ENCODE measurements at places on chromosomes 7 and 10.
A peak's percentile ranks its signal among the peaks of the same experiment; 100 is the strongest.

GRCh38 chr7:1762238-1762945 is 92.3 kb downstream of the ELFN1 start:
- no peak for DNase-seq

GRCh38 chr10:4670737-4671136 is 155.3 kb upstream of the AKR1E2 start:
- no peak for DNase-seq

GRCh38 chr10:28558186-28558585 is 25.3 kb downstream of the WAC start:
- no peak for DNase-seq

DNA sequence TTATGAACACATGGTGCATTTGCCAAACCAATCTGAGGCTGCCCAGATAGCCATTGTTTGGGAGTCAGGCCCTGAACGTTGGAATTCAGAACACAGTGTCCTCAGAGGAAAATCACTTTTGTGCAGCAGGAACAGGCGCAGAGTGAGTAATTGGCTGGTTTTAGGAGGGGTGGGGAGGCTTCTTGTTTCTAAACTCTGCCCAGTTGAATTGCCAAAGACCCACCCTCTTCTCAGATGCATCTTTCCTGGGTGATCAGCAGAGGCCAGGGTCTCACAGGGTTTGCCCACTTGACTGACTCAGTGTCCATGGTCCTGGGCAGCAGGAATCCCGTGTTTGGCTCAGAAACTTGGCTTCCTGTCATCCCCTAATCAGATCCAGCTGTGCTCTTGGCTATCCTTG is 24.3 kb downstream of the PRLHR start:
- DNase-seq = no peak

DNA sequence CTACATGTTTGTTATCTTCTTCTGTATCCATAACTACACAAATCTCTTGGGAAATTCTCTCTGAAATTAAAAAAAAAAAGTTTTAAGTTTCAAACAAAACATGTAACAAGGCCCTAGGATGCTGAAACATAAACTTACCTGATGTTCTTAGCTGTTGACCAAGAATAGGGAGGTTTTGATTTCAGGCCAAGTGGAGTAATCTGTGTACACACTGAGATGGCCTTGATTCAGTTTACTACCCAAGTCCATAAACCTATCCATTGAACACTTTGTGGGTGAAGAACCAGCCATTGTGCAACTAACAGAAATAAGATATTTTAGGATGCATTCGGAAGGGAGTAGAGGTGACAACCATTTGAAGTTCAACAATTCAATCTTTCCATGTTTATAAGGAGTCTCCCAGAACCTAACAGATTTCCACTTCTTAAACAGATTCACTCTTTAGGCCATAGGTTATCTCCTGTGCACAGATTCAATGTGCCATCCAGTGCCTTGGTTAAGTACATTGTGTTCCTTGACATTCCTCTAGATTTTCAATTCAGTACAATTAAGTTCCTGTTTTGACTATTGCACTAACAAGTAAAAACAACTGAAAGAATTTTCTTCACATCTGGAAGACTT is 143.1 kb downstream of the CRPPA start:
- no peak for DNase-seq

- no peak for DNase-seq
Measured at GRCh38 chr7:116142850-116143249, 67.5 kb upstream of the TES start.

DNA sequence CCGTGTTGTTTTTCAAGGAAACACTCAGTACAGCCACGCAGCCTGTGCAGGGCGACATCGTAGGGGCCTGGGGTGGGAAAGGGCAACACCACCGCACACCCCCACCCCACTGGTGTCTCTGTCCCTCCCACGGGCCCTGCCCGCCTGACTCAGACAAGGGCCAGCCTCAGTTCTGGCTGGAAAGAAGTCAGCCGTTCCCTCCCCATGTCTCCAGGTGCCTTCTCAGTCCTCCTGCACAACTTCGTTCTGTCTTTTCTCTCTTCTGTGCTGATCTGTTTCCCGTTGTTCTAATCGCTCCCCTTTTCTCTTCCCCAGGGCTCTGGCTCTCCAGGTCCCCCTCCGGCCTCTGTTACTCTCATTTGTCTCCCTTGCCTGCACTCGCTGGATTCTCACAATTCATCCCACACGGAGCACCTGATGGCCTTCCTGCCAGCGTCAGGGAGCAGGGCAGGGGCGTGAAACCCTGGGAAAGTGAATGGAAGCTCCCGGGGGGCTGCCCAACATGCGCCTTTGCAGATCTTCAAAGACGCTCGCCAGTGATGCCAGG is 97.7 kb downstream of the WDR37 start:
- DNase-seq = no peak

- no peak for DNase-seq
Measured at GRCh38 chr7:148060724-148061123, 529.8 kb upstream of the C7orf33 start.

DNA sequence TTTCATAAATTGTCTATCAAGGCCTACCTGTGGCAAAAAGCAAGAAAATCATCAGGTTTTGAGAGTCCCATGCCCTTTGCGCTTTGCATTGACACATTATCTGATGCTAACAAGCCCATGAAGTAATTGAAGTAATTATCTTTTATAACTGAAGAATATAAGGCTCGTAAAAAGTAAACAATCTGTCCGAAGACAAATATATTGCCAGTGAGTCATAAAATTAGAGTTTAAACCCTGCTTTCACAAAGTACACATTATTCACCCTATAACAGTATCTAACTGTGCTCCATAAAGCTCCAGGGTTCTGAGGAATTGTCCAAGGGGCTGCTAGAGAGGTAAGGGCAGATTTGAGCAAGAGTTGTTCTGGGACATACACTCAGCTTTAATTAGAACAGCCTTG is 102.3 kb upstream of the PPP1R3A start:
- no peak for DNase-seq

GRCh38 chr7:116837586-116837985 is 24.8 kb upstream of the CAPZA2 start:
- DNase-seq = no peak

DNA sequence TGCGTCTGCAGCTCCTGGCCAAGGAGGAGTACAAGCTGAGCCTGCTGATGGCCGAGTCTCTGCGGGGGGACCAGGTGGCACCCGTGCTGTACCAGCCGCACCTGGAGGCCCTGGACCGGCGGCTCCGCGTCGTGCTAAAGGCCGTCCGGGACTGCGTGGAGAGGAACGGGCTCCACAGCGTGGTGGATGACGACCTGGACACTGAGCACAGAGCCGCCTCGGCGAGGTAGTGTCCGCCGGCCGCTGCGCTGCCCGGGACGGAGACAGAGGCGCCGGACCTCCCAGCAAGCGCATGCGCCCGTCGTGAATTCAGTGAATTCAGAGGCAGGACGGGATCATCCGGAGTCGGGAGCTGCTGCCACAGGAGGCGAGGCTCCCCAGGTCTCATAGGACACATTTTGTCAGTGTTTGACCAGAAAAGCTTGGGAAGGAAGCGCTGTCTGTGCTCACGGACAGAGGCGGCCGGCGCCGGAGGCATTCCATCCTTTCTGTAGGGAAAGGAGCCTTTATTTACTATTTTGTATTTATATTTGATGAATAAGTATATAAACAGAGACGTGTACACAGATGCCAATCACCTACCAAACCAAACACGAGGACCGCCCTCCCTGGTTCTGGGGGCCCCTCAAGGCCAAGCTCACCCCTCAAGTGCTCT is 30.1 kb upstream of the FOXL3 start:
- no peak for DNase-seq

- no peak for DNase-seq
Measured at GRCh38 chr7:75993689-75994387, 557 bp downstream of the TMEM120A start.

- no peak for DNase-seq
Measured at GRCh38 chr10:34628174-34628796, 186.8 kb downstream of the PARD3 start.

- no peak for DNase-seq
Measured at GRCh38 chr10:107118866-107119265, 45.6 kb downstream of the SORCS1 start.

DNA sequence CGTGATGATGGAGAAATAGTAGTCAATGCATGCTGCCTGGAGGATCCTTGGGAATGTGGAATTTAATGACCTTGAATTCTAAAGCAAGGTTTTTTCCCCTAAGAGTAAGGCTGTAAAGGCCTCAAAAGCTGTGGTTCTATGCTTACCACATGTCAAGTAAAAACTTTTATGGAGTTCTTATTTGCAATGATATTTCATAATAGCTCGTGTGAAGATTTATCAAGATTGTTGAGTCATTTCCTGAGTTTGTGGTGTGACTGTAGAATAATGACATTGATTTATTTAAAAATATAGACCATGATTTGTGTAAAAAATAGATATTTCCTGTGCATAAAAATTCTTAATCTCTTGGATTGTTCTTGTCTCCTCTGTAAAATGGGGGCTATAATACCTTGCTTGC is 67.5 kb upstream of the SORCS1 start:
- no peak for DNase-seq

DNA sequence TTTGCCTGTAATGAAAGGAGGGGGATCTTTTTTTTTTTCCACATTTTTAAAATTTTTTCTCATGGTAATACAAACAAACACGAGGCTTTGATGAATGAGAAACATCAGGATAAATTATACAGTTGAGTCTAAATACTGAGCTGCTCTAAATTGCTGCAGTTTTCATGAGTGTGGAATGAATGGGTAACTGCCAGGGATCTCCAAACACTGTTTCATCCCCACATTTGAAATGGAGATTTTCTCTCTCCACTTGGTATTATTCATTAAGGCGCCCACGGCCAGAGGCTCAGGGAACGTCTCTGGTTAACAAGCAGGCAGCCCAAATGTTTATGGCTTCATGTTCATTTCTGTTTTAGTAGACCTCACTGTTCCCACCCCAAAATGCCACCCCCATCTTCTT is 717.1 kb downstream of the GRID1 start:
- no peak for DNase-seq

DNA sequence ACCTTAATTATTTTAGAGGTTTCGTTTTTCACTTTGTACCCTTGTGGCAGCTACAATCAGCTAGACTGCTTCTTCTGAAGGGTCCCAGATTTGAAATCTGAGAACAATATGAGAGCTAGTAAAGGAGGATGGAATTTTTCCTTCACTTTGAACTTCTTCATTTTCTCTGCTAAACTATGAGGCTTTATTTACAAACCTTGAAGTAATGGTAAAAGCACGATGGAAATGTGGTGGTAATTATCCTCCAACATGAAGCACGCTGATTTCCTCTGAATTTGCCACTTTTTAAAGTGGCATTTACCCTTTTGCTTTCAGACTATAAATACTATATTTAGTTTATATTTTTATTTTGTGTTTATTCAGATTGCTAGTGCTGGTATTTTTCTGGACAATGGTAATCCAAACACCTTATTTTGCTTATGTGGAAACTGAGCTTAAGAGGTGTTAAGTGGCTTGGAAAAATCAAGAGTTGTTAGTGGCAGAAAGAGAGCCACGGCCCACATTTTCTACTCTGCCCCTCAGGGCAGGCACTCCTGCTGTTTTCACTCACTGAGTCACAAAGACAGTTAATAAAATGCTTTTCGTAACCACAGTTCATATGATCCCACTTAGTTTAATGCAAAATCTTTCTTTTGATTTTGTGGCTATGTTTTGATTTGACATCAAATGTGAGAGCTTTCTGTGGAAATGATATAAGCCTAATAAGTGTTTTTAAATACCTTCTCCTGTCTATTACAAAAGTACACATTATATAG is 2.7 kb downstream of the SSMEM1 start:
- no peak for DNase-seq

DNA sequence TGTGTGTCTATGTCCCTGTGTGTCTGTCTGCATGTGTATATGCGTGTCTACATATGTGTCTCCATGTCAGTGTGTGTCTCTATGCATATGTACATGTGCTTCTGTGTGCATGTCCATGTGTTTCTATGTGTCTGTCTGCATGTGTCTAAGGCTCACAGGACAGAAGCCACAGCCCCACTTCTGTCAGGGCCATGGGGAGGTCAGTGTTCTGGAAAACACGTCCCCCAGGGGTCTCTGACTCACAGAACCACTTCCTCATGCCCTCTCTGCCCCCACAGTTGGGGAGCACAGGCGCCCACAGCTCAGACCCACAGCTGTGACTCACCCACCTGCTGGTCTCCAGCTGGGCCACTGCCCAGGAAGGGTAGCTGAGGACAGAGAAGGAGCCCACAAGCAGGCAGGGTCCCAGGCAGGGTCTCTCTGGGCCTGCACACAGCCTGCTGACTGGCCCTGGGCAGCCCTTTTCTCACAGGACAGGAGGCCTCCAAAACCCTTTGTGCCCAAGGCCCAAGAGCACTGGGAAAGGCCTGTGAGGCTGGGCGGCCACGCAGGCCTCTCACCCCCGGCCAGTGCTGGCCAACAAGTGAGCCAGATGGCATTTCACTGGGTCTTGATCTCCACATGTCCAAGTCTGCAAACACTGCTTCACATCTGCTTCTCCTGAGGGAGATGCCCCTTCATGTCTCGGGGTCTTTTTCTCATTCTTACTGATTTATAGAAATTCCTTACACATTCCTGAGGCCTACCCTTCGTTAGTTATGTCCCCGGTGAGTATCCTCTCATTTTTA is 102.9 kb upstream of the FAM20C start:
- DNase-seq = peak; percentile 41

GRCh38 chr7:44183386-44183785 is 5.9 kb downstream of the GCK start:
- no peak for DNase-seq

DNA sequence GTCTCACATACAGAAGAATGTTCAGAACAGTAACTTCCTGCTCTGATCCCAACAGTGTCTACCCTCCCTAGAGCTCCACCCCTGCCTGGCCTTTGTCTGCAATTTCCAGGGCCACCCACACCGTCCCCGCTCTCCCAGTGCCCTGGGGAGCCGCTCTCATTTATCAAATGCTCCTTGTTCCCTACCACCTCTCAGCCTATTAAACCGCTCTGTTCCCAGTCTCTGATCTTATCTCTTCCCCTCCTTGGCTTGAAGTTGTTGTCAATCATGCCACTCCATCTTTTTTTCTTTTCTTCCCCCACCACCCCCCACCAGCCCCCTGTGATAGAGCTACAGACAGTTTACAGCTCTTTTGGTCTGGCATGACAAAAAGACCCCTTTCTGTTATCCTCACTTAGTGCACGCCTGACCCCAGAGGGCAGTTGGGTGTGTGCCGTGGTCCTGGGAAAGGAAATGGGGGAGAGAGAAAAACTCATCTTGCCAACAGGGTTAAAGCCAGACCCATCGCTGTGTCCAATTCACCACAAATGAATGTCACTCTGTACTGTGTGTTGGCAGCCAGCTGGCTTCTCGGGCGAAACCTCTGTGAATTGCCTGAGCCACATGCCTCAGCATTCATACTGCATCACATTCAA is 28.8 kb upstream of the HECTD2 start:
- DNase-seq = no peak

- DNase-seq = no peak
Measured at GRCh38 chr10:103443475-103444185, 8.5 kb downstream of the CALHM2 start.

GRCh38 chr10:112497347-112497950 is 50.4 kb downstream of the VTI1A start:
- DNase-seq = no peak

GRCh38 chr10:133022776-133023100 is 65.0 kb upstream of the ADGRA1 start:
- no peak for DNase-seq

- no peak for DNase-seq
Measured at GRCh38 chr10:78209970-78210369, 176.3 kb downstream of the RPS24 start.
